ENCODE measurements at places on chromosomes 2 and 18. TPM values are rescaled to one million over a fixed set of nuclear protein-coding genes. Genes with fewer than 3 reads are reported as not detected.
A peak's percentile ranks its signal among the peaks of the same experiment; 100 is the strongest.

The G6PC2 gene
- not detected for total RNA-seq

The DOK1 gene
- 8.4 TPM for total RNA-seq

The PLEK gene
- 6.1 TPM for total RNA-seq

The CWC22 gene
- total RNA-seq = 24.4 TPM

The VWA3B gene
- 0.10 TPM for total RNA-seq

The RAB1A gene
- 86.9 TPM for total RNA-seq

The CPLX4 gene
- not detected for total RNA-seq

The SCN3A gene
- total RNA-seq = 2.8 TPM

The PLEKHH2 gene
- total RNA-seq = 26.0 TPM

The ALPP gene
- total RNA-seq = not detected

The FABP1 gene
- not detected for total RNA-seq

The SLC9A4 gene
- total RNA-seq = 0.10 TPM

DNA sequence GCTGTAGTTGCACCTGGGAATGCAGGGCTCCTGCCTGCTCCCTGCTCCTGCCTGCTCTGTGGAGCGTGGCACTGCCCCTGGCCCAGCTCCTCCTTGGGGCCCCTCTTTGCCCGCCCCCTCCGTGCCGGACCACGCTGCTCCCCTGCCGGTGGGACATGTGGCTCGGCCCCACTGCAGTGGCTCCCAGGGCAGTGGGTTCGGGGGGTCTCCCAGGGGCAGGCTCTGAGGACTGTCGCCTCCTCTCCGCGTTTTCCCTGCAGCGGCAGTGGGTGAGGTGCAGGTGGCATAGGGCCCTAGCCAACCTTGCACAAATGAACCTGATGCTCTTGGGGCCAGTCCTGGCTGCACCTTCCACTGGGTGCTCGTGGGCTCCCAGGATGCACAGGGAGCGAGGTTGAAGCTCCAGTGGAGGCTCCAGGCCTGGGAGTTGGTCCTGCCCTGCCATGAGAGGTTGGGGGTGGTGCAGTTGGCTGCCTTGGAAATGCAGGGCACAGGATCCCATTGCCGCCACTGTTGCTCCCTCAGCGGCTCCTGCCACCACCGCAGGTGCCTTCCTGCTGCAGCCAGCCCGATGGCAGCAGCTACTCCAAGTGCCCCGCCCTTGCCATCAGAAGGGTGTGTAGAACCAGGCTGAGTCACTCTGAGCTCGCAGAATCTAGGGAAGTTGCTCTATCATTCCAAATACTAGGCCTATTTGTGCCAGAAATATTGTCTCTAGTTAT, 313.1 kb upstream of the SYT4 start:
- DNase-seq = no peak

- no peak for DNase-seq
Measured at GRCh38 chr18:37965572-37965970, 400.0 kb upstream of the CELF4 start.

- DNase-seq = no peak
Measured at GRCh38 chr2:182503886-182504285, 77.0 kb upstream of the PDE1A start.

- DNase-seq = no peak
Measured at GRCh38 chr18:10424585-10425307, 29.7 kb upstream of the APCDD1 start.

- DNase-seq = no peak
Measured at GRCh38 chr2:101188683-101189405, 37.7 kb upstream of the TBC1D8 start.

DNA sequence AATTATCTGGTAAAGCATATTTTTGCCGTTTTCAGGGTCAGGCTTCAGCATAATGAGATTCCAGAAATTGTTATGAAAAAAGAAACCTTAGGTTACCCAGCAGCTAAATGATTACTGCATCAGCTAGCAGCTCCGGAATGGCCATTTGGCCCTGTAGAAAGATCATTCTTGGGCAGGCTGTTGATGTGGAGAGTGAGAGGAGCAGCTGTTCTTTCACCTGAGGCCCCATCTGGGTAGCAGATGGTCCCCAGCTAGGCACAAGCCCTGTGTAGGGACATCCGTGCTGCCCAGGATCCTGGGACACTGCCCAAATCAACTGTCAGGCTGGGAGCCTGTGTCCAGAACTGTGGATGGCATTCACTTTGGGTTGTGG, 61.8 kb downstream of the NEDD4L start:
- peak; percentile 45 for DNase-seq

GRCh38 chr2:220356076-220356475, 728.6 kb downstream of the SLC4A3 start:
- no peak for DNase-seq

DNA sequence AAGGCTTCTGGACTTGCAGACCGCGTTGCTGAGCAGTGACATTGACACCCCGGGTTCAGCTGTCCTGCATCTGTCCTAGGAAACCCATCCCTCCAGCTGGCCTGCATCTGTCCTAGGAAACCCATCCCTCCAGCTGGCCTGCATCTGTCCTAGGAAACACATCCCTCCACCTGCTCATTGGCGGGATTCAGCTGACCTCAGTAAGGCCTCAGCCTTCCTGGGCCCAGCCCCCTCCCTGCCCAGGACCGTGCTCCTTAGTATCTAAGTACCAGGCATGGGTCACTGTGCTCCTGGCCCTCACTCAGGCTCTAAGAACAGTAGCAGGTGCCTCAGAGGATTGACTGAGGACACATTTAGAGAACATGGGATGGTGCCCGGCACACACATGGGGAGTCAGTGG, 1.2 kb downstream of the MLPH start:
- peak; percentile 55 for DNase-seq

DNA sequence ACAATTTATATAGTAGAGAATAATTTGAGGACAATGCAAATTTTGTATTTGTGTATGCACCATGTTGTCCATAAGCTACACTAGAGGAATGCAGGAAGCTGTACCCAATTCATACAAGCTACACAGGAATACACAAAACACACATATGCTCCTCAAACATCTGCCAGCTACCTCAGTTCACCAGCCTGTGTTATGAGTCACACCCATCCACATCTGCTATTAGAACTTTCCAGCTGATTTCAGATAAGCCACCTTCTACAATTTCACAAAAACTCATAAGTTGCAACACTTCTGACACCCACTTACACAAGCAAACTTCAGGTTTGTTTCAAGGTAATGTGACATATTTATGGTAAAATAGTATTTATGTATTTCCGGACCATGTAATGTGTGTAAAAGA, 438.9 kb downstream of the SATB2 start:
- no peak for DNase-seq

DNA sequence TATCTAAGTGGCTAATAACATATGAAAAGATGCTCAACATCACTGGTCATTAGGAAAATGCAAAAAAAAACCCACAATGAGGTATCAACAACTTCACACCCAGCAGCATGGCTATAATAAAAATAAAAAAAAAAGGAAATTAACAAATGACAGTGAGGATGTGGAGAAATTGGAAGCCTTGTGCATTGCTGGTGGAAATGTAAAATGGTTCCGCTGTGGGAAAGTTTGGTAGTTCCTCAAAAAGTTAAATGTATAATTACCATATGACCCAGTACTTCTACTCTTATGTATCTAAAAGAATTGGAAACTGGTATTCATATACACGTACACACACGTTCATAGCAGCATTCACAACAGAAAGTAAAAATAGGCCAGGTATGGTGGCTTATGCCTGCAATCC, 15.5 kb upstream of the CACNB4 start:
- DNase-seq = no peak

GRCh38 chr18:32257084-32257785, 67.4 kb downstream of the MEP1B start:
- no peak for DNase-seq

- DNase-seq = no peak
Measured at GRCh38 chr2:120606931-120607330, 128.7 kb upstream of the GLI2 start.

- DNase-seq = no peak
Measured at GRCh38 chr2:11652553-11652952, 17.4 kb downstream of the NTSR2 start.

DNA sequence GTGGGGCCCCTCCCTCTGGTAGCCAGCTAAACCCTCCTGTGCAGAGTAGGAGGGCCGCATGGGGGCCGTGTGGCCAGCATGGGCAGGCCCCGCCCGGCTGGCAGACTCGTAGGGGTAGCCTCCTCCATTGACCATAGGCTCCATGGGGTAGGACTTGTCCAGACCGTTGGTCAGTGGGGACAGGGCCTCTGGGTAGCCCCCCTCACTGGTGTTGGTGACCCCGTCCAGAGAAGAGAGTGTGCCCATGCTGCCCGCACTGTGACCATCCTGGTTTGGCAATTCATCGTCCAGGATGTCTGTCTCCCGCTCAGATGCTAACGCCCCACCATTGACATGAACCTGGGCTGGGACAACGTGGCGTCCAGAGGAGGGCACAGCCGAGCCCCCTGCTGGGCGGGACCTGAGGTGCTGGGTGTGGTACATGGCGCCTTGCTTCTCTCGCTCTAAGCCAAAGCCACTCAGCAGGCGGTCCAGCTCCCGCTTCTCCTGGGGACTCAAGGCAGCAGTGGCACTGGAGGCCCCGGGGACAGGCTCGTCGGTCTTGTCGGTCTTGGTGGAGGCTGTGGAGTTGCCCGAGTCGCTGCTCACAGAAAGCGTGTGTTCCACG, 154.3 kb downstream of the TNS1 start:
- no peak for DNase-seq

DNA sequence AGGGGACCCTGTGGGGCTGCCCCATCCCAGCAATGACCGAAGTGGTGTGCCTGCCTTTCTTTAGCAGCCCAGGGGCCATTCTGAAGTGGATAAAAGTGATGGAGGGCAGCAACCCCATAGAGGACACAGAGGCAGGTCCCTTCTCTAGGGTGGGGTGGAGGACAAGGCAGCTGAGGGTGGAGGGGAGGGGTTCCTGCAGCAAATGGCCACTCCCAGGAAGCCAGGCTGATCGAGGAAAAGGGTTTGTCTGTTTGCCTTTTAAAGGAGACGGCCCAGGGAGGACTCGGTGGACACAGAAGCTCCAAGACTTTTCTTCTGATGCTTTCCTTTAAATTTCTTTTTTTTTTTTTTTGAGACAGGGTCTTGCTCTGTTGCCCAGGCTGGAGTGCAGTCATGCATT, 272.8 kb downstream of the TWIST2 start:
- DNase-seq = no peak

- DNase-seq = no peak
Measured at GRCh38 chr2:3571284-3571683, 3.8 kb upstream of the RPS7 start.

DNA sequence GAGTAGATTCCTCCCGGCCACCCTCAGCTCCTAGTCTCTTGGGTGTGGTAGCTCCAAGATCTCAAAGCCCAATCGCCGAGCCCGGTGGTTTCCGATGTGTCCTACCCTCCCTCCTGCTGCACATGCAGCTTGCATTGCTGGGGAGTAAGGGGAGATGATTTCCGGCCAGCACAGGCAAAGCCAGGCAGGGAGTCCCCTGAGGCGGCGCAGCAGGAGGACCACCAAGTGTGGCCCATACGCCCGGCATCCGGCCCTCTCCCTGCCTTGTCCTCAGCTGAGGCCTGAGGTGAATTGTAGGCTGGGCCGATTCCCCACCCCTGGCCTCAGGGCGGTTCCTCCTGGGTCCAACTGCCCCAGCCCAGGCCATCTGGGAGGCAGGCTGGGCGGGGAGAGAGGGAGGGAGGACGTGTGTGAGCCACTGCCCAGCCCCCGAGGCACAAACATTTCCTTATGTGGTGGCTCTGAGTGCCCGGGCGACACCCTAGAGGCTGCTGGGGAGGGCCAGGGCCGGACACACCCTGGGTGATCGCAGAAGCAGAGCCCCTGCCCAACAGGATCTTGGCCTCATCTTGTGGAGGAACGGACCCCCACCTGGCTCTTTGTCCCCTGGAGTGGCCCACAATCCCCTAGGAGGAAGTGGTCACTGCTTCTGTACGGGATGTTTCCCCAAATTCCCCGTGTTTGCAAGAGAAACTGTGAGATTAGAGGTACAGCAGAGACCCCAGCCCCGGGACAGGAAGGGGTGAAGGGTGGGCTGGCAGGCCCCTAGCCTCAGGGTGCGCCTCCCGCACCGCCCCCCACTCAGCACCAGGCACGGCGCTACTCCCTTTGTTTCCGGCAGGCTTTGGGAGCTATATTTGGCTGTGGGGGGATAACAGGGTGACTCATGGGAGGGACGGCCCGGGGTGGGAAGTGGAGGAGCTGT, 41.9 kb upstream of the PTMA start:
- DNase-seq = peak; percentile 97

DNA sequence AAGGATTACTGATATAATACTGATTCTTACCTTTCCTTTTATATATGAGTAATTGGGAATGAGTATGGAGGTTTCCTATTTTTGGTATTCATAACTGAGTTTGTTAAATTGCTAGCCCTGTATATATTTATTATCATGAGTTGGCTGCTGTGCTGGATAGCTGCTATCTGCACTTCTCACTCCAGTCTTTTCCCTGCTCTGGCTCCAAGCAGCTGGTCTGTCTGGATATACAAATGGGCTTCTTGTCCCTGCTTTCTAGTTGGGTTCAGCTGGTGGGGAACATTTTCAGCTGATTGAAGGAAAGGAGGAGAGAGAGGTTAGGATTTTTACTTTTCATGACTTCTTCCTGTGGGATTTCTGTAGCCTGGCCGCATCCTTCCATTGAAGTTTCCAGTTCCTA, 41.2 kb downstream of the AGFG1 start:
- peak; percentile 27 for DNase-seq

- DNase-seq = no peak
Measured at GRCh38 chr2:240505910-240506309, 51.9 kb downstream of the ANKMY1 start.

- no peak for DNase-seq
Measured at GRCh38 chr2:8515864-8516533, 165.9 kb upstream of the ID2 start.

DNA sequence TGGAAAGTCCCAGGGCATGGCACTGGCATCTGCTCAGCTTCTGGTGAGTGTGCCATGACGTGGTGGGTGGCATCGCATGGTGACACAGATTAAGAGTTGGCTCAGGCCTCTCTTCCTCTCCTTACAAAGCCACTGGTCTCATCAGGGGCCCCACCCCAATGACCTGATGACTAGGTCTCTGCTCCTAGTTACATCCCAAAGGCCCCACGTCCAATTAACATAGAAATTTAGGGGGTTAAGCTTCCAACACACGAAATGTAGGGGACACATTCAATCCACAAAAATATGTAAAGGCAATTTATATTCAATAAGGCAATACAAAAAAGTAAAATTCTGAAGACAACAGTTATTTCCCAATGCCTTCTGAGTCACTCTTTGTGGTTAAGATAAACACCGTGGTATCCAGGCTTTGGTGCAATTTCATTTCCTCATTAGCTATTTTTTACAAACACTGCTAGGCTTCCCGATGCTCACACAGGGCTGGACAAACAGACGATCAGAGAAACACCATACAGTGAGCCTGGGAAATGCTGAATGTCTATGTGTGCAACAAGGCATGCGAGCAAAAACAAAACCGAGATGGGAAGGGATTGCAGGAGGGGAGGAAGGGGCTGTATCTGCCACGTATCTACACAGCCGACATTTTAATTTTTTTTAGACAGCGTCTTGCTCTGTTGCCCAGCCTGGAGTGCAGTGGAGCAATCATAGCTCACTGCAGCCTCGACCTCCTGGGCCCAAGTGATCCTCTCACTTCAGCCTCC, 67.2 kb downstream of the MBP start:
- DNase-seq = no peak

DNA sequence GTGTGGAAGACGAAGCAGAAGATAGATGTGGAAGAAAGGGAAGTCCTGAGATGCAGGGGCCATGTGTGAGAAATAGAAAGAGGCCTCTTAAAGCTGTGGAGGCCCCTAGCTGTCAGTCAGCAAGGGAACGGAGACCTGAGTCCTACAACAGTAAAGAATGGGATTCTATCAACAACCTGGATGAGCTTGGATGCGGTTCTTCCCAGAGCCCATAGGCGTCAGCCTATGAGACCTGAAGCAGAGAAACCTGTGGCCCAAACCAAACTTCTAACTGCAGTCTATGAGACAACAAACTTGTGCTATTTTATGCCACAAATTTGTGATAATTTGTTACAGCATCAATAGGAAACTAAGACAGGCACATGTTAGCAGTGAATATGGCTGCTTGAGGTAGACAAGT, 583.7 kb downstream of the ADCYAP1 start:
- no peak for DNase-seq
